ENCODE measurements at places on chromosomes 12 and 14. TPM values are rescaled to one million over a fixed set of nuclear protein-coding genes. Genes with fewer than 3 reads are reported as not detected.

Gene ELK3
- total RNA-seq = 15.7 TPM

Gene FNTB
- 11.4 TPM for total RNA-seq

Gene ERH
- 126 TPM for total RNA-seq

Gene SLC38A4
- total RNA-seq = 0.32 TPM

Measured in cardiac atrium fibroblast (primary cell).